ENCODE measurements at places on chromosomes 11 and 22. TPM values are rescaled to one million over a fixed set of nuclear protein-coding genes. Genes with fewer than 3 reads are reported as not detected.

- H3K36me3 ChIP-seq = no peaks in the 10 kb centered on the region
- peak; percentile 86 for DNase-seq
- no peak overlapping the region for H3K27ac ChIP-seq
- H3K27me3 ChIP-seq = no peaks in the 10 kb centered on the region
Measured at GRCh38 chr11:119196833-119197483, 9.2 kb upstream of the CBL start.

Gene JHY
- total RNA-seq = 2.9 TPM

- no peaks in the 10 kb centered on the region for H3K4me1 ChIP-seq
- no peaks in the 10 kb centered on the region for H3K36me3 ChIP-seq
- no peaks in the 10 kb centered on the region for H3K27me3 ChIP-seq
- no peak overlapping the region for H3K27ac ChIP-seq
- H3K4me3 ChIP-seq = no peak overlapping the region
Measured at GRCh38 chr11:92556431-92556830, 331.8 kb downstream of the FAT3 start.

GRCh38 chr11:130471731-130472433 lies 23.4 kb downstream of the ADAMTS15 start:
- no peak overlapping the region for H3K4me3 ChIP-seq
- no peaks in the 10 kb centered on the region for H3K4me1 ChIP-seq
- DNase-seq = no peak
- no peaks in the 10 kb centered on the region for H3K36me3 ChIP-seq
- no peak overlapping the region for H3K27ac ChIP-seq
- H3K27me3 ChIP-seq = no peaks in the 10 kb centered on the region

DNA sequence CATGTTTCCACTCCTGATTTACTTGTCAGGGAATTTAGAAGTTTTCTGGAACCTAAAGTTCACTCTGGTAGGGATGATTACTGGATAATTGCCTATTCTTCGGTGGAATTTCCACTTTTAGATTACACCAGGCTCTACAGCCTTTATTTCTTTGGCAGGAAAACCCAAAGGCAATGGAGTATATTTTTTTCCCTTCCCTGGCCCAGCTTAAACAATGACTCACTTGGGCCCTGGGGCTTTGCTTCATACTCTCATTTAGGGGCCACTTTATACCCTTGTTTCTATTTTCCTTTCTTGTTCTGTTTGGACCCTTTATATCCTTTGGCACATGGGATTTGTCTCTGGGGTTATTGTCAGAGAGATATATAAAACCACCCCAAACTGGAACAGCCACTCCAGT lies 114.7 kb downstream of the CSTPP1 start:
- H3K27ac ChIP-seq = no peak overlapping the region
- no peaks in the 10 kb centered on the region for H3K27me3 ChIP-seq

GRCh38 chr11:6356503-6357055 lies 33.7 kb upstream of the SMPD1 start:
- no peak for DNase-seq
- no peaks in the 10 kb centered on the region for H3K36me3 ChIP-seq
- peaks cover 3% of the 10 kb centered on the region for H3K4me1 ChIP-seq
- H3K27me3 ChIP-seq = peaks cover 2% of the 10 kb centered on the region
- no peak overlapping the region for H3K27ac ChIP-seq

Gene SMIM35
- total RNA-seq = 0.27 TPM

Gene ZP1
- total RNA-seq = not detected

Gene CYP2D6
- total RNA-seq = 6.6 TPM

DNA sequence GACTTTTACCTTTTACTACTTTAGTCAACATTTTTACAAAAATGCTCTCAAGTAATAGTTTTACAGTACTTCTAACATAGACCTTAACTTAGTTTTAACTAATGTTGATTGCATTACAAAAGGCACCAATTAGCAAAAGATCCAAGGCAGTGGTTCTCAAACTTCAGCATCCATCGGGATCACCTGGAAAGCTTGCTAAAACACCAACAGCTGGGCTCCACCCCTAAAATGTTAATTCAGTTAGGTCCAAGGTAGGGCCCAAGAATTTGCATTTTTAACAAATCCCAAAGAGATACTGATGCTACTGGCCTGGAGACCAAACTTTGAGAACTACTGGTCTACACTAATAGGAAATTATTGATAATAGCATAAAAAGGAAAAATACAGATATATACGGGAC lies 5.9 kb downstream of the MTMR2 start:
- no peak overlapping the region for H3K4me3 ChIP-seq
- no peak for DNase-seq
- no peaks in the 10 kb centered on the region for H3K27me3 ChIP-seq
- no peaks in the 10 kb centered on the region for H3K36me3 ChIP-seq
- H3K4me1 ChIP-seq = peaks cover 11% of the 10 kb centered on the region
- no peak overlapping the region for H3K27ac ChIP-seq

GRCh38 chr22:36326178-36327161 lies 61.3 kb downstream of the MYH9 start:
- peaks cover 83% of the 10 kb centered on the region for H3K36me3 ChIP-seq
- H3K27me3 ChIP-seq = no peaks in the 10 kb centered on the region
- no peak for DNase-seq

Gene DNAJB7
- not detected for total RNA-seq

Gene F2
- total RNA-seq = 0.15 TPM

GRCh38 chr22:27238935-27239510 lies 562.5 kb downstream of the MN1 start:
- peaks cover 2% of the 10 kb centered on the region for H3K27me3 ChIP-seq
- no peak overlapping the region for H3K4me3 ChIP-seq
- H3K4me1 ChIP-seq = no peaks in the 10 kb centered on the region
